HuH-7 (cell line): ENCODE measurements at places on chromosomes 1 and 21.

DNA sequence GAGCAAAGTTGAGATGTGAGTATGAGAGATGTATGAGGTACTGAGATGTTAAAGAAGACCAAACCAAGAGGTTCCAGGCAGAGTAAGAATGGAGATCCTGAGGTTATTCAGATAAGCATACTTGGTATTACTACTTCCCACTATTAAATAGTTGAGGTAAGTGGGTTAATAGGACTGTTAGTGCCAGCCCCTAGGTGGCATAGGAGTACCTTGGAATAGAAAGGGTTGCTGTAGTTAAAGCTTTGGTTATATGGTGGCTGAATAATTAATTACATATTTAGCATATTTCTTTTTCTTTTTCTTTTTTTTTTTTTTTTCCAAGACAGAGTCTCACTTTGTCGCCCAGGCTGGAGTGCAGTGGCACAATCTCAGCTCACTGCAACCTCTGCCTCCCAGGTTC, 397.9 kb upstream of the TMPRSS15 start:
- DNase-seq, result no peak

GRCh38 chr1:64766429-64766828, 21.6 kb downstream of the RAVER2 start:
- DNase-seq, result no peak

DNA sequence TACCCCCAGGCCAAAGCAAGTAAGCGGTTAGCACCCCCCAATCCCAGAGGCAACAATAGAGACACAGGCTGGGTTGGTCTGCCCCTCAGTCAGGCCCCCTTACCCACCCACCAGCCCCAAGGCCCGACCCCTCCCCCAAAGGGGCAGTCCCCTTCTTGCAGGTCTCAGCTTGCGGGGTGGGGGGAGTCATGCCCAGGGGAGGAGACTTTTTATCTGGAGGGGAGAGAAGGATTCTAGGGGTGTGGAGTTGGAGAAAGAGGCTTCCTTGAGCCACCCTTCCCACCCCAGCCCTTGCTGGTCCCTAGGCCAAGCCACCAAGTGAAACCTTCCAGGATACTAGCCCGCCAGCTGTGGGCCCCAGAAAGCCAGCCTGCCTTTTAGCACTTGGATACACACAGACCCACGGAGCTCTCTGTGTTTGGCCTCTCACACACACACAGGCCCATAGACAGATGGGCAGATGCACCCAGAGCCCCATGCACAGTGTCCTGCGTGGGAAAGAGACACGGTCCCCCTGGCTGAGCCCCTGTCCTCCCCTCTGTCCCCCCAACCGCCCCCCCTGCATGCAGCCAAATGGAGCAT, 7.1 kb downstream of the TMEM54 start:
- no peak for DNase-seq

DNA sequence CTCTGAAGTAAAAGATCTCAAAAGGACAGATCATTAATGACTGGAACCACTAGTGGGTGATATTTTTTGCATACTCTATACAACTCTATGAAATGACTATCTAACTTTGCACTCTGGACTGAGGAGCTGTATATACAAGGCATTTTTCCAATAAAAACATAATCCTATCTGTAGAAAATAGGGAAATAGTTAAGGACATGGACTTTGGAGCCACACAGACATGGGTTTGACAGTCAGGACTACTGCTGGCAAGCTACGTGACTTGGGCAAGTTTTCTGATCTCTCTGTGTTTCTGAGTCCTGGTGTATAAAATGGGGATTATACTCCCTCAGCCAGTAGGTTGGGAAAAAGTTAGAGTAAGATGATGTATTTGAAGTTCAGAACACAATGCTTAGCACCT, 20.9 kb upstream of the HSD3B2 start:
- DNase-seq, result no peak

DNA sequence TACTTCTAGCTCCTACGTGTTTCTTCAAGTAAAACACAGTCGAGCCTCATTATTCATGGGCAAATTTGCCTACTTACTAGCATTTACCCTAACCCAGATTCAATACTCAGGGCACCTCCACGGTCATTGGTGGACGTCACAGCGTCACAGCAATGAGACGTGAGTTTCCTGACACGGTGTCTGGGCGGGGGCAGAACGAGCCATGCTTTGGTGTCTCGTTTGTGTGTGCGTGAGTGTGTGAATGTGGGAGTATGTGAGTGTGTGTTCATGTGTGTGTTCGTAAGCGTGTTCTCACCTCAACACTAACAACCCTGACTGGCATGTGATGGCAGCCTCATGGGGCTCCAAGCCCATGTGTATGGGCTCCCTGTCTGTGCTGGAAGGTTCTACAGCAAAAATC, 17.5 kb upstream of the COL18A1 start:
- no peak for DNase-seq

DNA sequence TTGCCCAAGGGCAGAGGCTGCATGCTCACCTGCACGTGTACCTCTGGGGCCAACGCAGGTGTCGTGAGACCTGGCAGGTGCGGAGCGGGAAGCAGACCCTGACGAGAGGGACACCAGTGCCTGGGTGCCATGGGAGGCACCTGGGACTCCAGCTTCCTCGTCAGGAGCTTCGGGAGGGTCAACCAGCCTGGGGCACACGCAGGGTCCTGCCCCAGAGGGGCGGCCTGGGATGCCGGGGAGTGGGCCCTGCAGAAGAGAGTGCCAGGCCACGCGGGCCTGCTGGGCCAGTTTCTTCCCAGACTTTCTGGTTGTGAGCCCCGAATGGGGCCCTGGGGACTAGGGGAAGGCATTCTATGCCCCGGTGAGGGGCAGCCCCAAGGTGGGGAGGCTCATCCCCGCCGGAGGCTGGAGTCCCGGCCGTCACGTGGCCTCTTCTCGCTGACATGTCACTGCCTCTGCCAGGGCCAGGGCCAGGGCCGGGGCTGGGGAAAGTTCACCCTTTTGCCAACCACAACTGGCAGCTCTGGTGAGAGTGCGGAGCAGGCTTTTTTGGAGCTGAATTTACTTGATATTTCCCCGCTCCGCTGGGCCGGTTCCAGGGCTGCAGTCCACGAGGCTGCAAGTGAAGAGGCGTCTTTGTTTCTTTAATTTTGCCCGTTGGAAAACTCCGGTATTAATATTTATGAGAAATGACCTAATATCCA, 38.5 kb upstream of the ACTRT2 start:
- DNase-seq, result no peak

- no peak for DNase-seq
Observed at GRCh38 chr1:6248161-6248776, 4.3 kb downstream of the HES3 start.

- no peak for DNase-seq
Observed at GRCh38 chr1:88398338-88398737, 285.7 kb upstream of the PKN2 start.

DNA sequence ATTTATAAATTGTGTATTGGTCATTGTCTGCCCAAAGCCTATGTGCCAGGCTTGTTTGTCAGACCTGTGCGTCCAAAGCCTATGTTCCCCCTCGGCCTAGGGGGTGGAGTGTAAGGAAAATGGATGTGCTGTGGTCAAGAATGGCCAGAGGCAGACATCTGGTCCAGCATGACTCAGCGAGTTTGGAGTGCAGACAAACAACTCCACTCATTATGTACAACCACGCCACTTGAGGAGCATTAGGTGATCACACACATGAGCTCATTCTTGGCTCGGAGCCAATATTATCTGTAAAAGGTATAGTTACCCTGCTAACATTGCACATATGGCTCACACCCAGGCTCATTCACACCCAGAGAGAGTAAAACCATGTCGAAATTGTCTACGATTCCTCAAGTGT, 1047.6 kb upstream of the ADGRL4 start:
- DNase-seq, result peak; percentile 15

GRCh38 chr1:4396551-4396950, 257.9 kb upstream of the AJAP1 start:
- no peak for DNase-seq

- DNase-seq, result no peak
Observed at GRCh38 chr1:115515270-115515669, 126.5 kb upstream of the VANGL1 start.

GRCh38 chr21:39561140-39561539, 51.6 kb upstream of the B3GALT5 start:
- DNase-seq, result no peak

DNA sequence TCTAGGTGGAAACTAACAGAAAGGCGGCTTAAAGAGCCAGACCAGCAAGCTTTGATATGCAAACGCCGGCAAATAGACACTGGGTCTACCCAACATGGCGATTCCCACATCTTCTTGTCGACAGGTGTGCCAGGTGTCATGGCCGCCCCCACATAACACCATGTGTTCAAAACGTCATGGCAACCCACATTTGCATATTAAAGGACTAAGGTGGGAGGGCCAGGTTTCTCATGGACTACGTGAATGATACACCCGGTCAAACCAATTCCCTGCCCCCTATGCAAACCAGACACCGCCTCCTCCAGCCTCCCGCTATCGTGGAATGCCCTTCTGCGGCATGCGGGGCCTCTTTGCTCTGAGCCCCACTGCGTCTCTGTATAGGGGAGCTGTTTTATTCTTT, 41.3 kb downstream of the ICOSLG start:
- DNase-seq, result no peak

- no peak for DNase-seq
Observed at GRCh38 chr1:29870621-29871020, 634.3 kb downstream of the PTPRU start.

DNA sequence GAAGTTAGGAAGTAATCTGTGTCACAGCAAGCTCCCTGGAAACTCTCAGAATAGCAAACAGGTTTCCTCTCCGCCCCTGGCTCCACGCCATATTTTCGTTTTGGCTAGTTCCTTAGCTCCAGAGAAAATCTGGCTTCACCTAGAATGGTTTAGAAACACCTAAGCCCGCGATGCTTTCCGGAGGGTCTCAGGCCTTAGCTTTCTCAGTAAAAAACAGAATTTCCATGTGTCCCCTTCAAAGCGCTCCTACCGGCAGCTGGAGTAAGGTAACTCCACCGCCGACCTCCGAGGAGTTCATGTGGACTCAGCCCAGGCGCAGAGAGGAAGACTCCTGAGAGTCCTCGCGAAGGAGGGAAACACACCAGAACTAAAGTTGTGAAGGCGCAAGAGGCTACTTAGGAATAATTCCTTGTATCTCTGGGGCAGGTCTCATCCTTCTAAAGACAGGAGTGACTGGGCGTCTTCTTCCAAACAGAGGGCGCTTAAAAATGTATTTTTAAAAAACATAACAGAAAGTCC, 406 bp downstream of the KIAA0040 start:
- peak; percentile 14 for DNase-seq

- DNase-seq, result no peak
Observed at GRCh38 chr1:223341121-223341520, 22.9 kb downstream of the SUSD4 start.

DNA sequence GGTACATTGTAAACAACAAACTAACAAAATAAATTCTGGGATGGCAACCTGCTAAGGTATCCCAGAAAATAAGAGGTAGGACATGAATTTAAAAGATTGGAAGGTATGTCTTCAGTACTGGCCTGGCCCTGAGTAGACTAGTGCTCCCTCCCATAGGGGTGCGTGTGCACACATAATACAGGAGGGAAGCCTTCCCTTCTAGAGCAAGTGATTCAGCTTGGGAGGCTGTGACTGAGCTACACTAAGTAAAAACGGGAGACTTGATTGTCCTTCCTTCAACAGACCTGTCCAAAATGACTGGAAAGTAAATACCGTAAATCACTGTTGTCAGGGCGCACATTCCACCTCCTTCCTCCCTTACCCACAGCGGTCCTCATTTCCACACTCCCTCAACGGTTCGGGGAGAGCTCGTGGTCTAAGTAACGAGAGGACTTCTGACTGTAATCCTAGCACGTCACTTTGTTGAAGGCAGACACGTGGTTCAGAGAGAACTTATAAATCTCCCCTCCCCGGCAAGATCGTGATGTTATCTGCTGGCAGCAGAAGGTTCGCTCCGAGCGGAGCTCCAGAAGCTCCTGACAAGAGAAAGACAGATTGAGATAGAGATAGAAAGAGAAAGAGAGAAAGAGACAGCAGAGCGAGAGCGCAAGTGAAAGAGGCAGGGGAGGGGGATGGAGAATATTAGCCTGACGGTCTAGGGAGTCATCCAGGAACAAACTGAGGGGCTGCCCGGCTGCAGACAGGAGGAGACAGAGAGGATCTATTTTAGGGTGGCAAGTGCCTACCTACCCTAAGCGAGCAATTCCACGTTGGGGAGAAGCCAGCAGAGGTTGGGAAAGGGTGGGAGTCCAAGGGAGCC, at the start of gene TGFB2:
Gene TGFB2, plus strand, starts transcription at position 523 of the 859 bp plus-strand sequence. CDS start 1,366 bp downstream, outside the sequence.
- peak; percentile 60 for DNase-seq

- DNase-seq, result no peak
Observed at GRCh38 chr1:2415801-2416208, 3.4 kb upstream of the PEX10 start.

- no peak for DNase-seq
Observed at GRCh38 chr1:182301026-182301436, 90.6 kb downstream of the GLUL start.

DNA sequence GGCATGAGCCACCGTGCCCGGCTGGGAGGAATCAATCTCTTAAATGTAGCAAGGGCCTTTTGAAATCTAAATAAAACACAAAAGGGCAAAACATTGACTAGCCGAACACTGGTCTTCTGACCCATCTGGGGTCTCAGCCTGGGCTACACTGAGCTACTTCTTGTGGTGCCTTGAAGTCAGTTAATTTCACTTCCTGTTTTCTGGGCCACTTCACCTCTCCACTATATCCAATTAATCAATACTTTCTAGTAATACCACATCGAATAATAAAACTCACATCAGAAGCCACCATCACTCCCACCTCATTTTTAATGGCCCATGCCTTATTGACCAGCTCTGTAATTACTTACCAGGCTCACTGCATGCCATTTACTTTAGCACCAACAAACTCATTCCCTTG, 138.0 kb upstream of the SAMSN1 start:
- no peak for DNase-seq

DNA sequence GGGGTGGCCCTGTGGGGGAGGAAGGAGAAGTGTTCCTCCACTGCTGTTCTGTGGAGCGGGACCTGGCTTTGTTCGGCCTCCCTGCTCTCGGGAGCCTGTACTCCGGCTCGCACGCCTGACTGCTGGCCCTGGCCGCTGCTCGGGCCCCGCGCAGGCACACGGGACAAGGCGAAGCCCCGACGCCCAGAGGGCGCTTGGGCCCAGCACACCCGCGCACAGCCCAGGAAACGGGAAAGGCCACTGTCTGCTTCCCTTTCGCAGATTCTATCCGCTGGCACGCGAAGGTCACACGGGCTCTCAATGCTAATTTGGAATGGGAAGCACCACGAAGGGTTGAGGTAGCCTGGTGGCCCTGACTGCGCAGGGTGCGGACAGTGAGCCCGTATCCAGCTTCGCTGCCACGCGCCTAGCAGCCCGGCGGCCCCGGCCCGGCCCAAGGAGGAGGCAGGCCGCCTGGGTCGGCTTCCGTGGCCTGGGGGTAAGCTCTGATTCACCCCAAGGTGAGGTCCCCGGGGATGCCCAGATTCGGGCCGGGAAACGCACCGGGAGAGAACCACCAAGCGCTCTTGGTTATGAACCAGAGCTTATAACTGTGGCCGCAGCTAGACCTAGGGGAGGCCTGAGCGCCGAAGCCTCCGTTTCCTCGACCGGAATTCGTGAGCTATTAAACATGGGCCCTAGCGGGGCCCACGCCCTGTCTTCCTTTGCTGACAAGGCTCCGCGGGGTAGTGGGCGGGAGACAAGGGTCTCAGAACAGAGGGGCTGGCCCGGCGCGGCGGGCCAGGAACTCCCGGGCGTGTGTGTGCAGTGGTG, 19.7 kb upstream of the TBX15 start:
- DNase-seq, result no peak

- no peak for DNase-seq
Observed at GRCh38 chr1:55559842-55560241, 344.7 kb upstream of the USP24 start.

GRCh38 chr1:70767377-70767776, 280.2 kb downstream of the PTGER3 start:
- no peak for DNase-seq
